ENCODE measurements at places on chromosomes 5 and 9.

- DNase-seq, result no peak
Measured at GRCh38 chr5:168372356-168372946, 81.0 kb downstream of the WWC1 start.

GRCh38 chr9:79632705-79633104, 60.9 kb downstream of the TLE4 start:
- no peak for DNase-seq

- DNase-seq, result no peak
Measured at GRCh38 chr5:101943784-101944183, 352.3 kb downstream of the SLCO4C1 start.

GRCh38 chr5:73540192-73540591, 25.2 kb downstream of the ANKRA2 start:
- no peak for DNase-seq

DNA sequence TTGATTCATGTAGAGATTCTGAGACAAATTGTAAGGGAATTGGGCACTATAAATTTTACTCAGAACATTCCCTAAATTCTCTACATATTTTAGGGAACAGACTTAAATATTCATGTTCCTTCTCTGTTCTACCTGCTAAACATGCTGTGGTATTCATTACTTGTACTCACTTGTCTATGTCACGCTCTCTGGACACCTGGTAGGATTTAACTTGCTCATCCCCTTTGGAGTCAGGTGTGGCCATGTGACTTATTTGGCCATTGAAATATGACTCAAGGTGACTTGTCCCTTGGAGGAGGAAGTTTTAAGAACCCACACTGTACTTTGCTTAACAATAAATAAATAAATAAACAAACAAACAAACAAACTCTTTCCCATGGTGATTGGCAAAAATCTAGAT, 2258.8 kb upstream of the WWC1 start:
- DNase-seq, result no peak

DNA sequence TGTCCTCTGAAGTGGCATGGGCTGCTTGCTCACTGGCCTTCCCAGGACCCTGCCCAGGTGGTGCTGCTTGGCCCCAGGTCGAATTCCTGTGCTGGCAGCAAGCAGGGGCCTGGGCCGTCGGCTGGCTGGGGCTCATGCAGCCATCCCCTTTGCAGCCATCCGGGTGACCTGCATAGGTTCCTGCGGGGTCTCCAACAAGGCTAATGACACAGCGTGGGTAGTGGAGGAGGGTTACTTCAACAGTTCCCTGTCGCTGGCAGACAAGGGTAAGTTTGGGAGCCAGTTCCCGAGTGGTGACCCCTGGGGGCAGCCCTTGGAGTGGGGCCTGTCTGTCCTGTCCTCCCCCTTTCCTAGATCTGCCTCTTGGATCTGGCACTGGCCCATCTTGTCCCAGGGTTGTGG, 6.1 kb upstream of the EHMT1 start:
- no peak for DNase-seq

Measured in activated naive CD4-positive, alpha-beta T cell treated with anti-CD3 and anti-CD28 coated beads for 36 hours (primary cell).